D341Med (cell line): ENCODE measurements at places on chromosomes 12 and 14.

DNA sequence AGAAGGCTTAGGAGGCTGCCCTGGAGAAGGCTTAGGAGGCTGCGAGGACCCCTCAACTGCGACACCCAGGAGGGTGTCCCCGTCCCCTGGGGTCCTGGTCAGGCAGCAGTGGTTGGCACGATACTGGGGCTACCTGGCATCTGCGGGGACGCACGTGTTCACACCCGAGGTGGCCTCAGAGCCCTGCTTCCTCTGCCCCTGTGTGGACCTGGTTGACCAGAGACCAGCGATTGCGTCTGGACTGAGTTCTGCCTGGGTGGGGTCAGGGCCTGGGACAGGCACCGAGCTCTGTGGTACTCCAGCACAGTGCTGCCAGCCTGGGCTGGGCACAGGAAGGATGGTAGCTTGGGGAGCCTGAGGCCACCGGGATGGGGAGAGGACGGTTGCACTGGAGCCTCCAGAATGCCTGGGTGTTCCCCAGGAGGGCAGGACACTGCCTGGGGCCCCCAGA, 735 bp downstream of the ASPG start:
- DNase-seq = no peak

GRCh38 chr14:92190768-92191167, 69.0 kb downstream of the CPSF2 start:
- DNase-seq = peak; percentile 69

DNA sequence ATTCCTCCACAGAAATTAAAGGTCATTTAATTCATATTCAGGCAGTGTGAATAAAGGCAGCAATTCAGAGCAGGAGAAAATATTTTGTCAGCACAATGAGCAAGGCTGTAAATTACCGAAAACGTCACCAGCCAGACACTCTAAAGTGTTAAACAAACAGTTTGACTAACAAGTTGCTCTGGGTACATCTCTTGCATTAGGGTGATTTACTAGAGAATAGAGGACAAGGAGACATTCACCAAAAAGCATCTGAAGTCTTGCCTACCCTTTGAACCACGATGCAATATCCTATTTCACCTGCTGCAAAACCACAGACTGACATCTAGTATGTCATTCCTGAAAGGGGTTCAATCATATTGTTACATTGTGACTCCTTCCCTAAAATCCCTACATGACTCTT, 27.1 kb upstream of the GPHB5 start:
- no peak for DNase-seq

GRCh38 chr12:55996201-55996714, 818 bp upstream of the SUOX start:
- DNase-seq = peak; percentile 70

DNA sequence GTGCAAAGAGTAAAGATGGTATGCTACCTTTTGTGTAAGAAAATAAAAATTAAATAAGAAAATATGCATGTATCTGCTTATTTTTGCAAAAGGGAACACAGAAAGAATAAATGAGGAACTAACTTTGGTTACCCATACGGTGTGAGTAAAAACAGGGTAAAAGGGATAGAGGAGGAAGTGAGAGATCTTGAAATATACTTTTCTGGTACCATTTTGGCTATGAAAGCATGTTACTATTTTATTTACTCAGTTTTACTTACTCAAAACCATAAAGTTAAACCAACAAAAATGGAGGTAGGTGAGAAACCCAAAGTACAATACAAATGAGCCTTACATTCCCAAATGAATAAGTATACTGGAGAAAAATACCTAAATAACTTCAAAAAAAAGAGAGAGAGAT, 122.0 kb upstream of the EGLN3 start:
- no peak for DNase-seq

DNA sequence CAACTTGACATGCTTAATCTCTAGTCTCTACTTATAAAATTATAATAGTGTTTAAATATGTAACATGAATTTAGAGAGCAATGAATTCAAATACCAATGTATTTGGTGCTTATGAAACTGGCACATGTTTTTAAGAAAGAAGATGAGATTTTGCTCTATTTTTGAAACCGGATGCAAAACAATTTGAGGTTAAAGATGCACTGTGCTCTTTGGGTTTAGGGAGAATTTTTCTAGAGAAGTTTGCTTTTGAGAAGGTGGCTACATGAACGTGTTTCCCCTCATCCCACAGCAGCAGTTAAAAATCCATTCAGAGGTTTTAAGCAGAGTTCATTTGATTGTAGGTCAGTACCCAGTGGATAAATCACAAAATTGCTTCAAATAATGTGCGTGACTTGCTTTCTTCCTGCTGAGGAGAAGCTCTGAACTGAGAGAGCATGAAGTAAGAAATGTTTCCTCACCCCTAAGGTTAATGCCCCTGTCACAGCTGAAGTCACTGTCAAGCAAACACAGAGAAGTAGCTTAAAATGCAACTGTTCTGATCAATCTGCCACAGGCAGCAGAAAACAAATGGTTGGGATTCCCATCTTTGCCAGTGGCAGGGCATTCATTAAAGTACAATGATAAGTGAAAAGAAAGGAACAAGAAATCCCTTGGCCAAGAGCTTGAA, 241.9 kb upstream of the SYT1 start:
- no peak for DNase-seq

- DNase-seq = no peak
Measured at GRCh38 chr12:132143336-132144071, 615 bp downstream of the DDX51 start.

GRCh38 chr14:44352201-44352600, 154.9 kb downstream of the FSCB start:
- no peak for DNase-seq

DNA sequence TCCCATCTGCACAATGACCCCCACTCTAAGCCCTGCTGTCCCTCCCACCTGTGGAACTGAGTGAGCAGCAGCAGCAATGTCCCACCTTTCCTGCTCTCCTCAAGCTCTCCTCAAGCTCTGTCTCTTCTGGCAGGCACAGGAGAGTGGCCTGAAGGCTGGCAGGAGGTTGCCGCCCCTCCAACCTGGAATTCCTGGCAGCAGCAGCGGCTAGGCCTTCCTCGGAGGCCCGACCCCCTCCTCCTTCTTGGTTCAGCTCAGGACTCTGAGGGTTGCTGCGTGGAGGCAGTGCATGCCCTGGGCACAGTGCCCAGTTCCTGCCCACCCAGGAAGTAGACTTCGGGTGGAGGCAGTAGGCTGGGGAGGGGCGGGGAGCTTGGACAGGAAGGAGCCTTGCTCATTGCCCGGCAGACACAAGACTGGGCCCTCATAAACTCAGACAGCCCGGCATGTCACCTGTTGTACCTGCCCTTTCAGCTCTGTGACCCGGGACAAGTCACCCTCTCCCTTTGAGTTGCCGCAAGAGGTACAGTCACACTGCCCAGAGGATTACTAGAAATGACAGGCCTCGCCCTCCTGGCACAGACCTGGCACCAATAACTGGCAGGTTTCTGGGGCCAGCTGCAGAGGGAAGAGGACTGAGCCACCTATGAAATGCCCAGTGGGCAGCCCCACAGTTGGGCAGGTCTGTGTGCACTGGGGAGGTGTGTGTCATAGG, 2.1 kb upstream of the SERPINA1 start:
- no peak for DNase-seq

DNA sequence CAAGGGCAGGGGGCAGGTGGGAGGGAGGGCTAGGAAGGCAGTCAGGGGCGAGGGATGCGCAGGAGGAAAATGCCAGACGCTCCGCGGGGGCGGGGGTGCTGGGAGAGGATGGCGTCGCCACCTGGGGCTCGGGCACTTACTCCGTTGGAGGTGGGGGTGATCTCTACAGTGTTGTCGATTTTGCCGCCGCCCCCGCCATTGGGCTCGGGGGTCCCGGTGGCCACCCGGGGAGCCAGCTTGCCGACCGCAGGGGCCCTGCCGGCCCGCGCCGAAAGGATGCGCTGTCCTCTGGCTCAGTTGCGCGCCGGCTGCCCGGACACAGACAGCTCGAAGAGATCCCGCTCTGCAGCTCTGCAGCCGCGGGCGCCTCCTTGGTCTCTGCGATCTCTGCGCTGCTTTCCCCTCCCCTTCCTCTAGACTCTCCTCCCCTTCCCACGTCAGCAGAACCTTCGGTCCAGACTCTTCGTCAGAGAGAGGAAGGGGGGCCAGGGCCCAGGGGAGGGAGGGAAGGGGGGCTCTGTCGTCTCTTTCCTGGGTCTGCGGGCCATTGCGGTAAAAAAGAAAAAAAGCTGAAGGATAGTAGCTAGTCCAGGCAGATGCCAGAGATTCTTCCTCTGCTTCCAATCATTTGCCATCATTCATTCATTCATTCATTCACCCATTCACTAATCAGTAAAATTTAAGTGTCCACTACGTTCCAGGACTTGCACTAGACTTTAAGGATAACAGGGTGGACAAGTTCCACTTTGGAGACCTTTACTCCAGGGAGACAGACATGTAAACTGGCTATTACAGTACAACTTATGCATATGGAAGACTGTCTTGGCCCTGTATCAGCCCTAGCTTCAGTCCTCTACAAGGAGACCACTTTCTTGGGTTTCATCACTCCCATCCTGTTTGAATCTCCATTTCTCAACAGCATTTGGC, at the start of gene SLC22A17:
Gene SLC22A17, minus strand, starts transcription at position 382 of the 927 bp plus-strand sequence.
- peak; percentile 82 for DNase-seq

DNA sequence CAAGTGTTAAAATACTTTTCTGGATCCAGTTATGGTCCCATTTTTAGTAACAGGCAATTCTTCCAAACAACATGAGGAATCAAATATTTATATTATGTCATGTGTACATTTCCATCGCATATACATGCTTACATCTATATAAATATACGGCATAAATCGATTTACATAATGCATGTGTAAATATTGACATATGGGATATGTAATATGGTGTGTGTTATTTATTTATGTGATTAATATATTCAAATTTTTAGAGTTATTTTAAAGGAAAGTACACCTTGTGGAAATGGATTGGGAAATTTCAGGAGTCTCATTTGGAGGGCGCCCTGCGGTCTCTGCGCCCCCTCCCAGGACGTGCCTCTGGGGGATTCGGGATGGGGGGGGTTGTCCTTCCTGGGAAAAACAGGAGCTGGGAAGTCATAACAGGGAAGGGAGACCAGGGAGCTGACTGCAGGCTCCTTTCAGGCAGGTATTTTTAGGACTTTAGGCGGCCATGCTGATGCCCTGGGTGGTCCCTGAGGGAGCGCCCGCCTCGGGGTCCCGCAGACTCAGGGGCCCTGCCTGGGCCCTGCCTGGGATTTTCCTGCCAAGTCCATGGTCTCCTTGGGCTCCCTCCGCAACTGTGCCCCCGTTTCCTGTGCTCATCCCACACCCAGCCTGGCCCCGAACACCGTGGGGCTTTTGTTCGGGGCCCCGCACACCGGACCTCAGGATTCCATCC, 82.7 kb upstream of the SFSWAP start:
- DNase-seq = no peak

DNA sequence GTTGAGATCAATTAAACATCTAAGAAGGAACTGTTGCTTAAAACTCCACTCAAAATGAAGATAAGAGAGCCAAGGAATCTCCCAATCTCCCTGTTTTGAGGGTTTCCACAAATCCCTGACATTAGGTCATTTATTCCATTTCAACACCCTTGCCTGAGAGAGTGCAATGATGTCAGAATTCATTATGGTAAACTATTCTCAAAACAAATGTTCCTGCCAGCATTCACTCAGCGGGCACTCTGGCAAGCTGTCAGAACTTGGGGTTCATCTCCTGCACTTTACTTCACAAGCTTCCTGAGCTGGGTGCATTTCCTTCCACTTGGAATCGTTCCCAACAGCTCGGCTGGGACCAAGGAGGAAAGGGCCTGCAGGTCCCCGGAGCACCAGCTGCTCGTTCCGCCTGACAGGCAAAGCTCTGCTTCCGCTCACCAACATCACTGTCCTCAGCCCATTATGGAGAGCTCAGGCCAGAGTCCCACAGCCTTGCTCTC, 117.8 kb downstream of the TTC7B start:
- peak; percentile 56 for DNase-seq

- DNase-seq = no peak
Measured at GRCh38 chr12:25977047-25977446, 18.6 kb downstream of the RASSF8 start.

- DNase-seq = no peak
Measured at GRCh38 chr12:130236446-130236845, 74.2 kb downstream of the FZD10 start.

DNA sequence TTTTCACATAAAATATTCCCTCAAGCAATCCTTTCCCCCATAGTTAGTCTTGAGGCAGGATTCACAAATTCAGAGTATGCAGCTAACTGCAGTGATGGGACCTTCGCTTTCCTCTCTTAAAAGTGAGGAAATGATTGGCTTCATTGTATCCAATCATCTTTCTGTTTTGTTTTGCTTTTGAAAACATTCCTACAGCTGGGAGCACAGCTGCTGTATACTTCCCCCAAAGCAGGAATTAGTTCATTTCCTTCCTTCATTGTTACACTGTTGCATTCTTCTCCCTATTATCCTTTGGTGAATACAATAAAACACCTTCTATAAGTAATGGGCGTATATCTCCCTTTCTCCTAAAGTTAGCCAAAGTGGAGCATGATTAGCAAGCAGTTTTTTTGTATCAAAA, 9.4 kb upstream of the GAS2L3 start:
- DNase-seq = no peak

DNA sequence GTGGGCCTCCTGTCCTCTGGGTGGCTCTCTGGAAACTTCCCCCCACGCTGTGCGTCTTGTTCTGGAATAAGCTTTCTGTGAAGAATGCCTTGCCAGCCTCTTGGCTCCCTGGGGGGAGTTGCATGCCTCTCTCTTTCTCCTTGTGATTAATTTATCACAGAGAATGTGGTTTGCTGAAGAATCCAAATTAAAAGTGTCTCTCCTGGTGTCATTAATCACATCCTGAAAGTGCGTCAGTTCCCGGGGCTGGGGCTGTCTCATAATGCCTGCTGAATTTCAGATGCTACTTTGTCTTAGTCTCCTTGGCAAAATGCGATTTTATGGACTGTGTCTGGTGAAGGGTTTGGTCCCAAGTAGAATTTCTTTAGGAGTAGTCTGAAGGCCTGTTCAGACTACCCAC, 787.7 kb upstream of the TMEM132C start:
- DNase-seq = no peak

- peak; percentile 60 for DNase-seq
Measured at GRCh38 chr14:99880651-99881420, 87.6 kb downstream of the EML1 start.

DNA sequence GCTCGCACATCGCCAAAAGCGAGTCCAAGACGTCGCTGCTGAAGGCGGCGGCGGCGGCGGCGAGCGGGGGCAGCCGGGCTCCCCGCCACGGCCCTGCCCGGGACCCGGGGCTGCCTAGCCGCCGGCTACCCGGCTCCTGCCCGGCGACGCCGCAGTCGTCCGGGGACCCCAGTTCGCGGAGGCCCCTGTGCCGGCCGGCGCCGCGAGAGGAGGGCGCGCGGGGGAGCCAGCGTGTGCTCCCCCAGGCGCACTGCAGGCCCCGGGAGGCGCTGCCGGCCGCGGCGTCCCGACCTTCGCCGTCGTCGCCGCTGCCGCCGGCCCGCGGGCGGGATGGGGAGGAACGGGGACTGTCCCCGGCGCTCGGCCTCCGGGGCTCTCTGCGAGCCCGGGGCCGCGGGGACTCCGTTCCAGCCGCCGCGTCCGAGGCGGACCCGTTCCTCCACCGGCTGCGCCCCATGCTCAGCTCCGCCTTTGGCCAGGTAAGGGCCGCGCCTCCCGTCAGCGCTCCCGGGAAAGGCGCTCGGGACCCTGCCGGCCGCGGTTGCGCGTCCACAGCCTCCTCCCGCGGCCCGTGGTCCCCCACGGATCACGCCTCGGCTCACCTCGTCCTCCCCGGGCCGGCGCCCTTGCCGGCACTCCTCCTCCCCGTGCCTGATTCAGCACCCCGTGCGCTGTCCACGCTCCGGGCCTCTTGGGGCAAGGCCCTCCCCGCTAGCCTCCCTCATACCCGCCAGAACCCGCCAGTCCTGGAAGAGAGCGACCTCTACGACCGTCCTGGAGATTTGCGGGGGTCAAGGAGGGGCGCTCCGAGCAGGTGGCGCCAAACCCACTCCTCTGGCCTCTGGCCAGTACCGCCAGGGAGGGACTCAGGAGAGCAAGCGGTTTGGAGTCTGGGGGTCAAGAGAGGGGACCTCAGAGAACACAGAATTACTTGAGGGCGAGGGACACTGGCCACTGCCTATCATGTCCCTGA, 721 bp downstream of the CABP1 start:
- DNase-seq = peak; percentile 70
